ENCODE measurements at places on chromosomes 11 and 22. TPM values are rescaled to one million over a fixed set of nuclear protein-coding genes. Genes with fewer than 3 reads are reported as not detected.

TNNI2 gene
- total RNA-seq = not detected

IRAG1 gene
- 338 TPM for total RNA-seq

SUSD2 gene
- 3.3 TPM for total RNA-seq

KCNJ11 gene
- total RNA-seq = 6.5 TPM

BATF2 gene
- 3.5 TPM for total RNA-seq

MMP12 gene
- total RNA-seq = not detected

OR1S1 gene
- not detected for total RNA-seq

OR52E8 gene
- not detected for total RNA-seq

GAL3ST1 gene
- 1.8 TPM for total RNA-seq

SMIM35 gene
- not detected for total RNA-seq

OR51D1 gene
- total RNA-seq = not detected

CLDN5 gene
- total RNA-seq = 190 TPM

ACTN3 gene
- total RNA-seq = not detected

OR2AG2 gene
- total RNA-seq = not detected

RBFOX2 gene
- total RNA-seq = 138 TPM

APOBEC3C gene
- 11.3 TPM for total RNA-seq

MYO18B gene
- total RNA-seq = under 0.01 TPM

CAPN5 gene
- total RNA-seq = 4.0 TPM

LDHAL6A gene
- not detected for total RNA-seq

CECR2 gene
- total RNA-seq = 2.1 TPM

OSM gene
- total RNA-seq = not detected

NEFH gene
- total RNA-seq = 1.6 TPM

PTPN5 gene
- 3.6 TPM for total RNA-seq

CRACR2B gene
- total RNA-seq = 8.4 TPM

PARVG gene
- total RNA-seq = 7.1 TPM

DERL3 gene
- not detected for total RNA-seq

SLC5A12 gene
- not detected for total RNA-seq

GAS2L1 gene
- 48.5 TPM for total RNA-seq

DDX6 gene
- 106 TPM for total RNA-seq

PGA5 gene
- total RNA-seq = not detected

MRPL49 gene
- total RNA-seq = 103 TPM

RASGRP2 gene
- 35.7 TPM for total RNA-seq

CRYBA4 gene
- not detected for total RNA-seq

GGTLC3 gene
- total RNA-seq = not detected

PATE4 gene
- total RNA-seq = not detected

PSMC3 gene
- 171 TPM for total RNA-seq

EIF4G2 gene
- 508 TPM for total RNA-seq
